ENCODE measurements at places on chromosomes 11 and 22.

GRCh38 chr11:17531636-17532113, 12.5 kb downstream of the USH1C start:
- peak; percentile 30 for DNase-seq

GRCh38 chr11:117702946-117703598, 93.9 kb downstream of the DSCAML1 start:
- DNase-seq: no peak

DNA sequence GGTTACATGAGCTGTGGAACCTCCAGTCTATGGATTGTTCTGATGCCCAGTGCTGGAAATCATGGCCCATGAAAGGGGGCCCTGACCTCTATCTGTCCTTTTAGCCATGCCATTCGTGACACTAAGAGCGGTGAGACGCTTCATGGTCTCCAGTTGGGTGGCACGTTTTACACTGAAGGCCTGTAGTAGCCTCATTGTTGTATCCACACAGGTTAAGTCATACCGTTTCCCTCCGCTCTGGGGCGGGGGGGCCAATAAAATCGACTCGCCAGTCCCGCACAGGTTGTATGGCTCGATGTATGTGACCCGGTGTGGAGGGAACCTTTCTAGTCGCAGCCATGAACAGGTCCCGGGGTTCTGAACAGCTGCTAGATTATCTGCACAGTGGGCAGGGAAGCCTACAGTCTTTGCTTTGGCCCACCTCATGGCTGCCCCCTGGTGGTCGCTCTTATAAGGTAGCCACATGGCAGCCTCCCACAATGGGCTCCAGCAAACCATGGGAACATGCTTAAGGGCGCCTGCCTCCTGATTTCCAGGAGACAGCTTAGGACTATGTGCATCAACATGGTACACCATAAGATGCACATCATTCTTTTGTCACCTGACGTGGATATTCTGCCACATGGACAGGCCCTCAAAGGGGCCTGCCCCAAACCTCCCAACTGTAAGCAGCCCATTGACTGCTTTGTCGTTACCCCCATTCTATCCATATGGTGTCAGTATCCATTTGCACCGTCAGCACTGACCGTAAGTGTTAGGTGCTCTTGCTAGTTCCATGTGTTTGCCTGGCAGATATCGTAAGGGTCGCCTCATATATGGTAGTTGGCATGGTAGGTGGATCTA, 19.7 kb upstream of the APOL3 start:
- peak; percentile 43 for DNase-seq

DNA sequence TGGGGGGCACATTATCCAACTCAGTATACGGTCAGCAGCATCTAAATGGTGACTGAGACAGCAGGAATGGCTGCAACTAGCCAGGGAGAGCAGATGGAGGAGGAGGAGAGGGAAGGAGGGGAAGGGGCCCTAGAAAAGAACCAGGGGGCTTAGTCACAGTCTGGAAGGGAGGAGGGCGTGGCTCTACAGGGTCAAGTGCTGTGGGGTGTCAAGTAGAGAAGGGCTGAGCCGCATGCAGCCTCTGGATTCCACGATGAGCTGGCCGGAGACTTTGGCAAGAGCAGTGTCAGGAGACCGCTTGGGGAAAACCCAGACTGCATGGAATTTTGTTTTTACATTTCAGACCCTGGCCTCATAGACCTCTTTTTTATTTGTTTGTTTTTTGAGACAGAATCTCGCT, 25.8 kb upstream of the PPFIA1 start:
- DNase-seq: peak; percentile 61

- DNase-seq: no peak
Measured at GRCh38 chr11:132127900-132128288, 757.5 kb downstream of the NTM start.

GRCh38 chr11:1923201-1923956, 3.9 kb downstream of the TNNT3 start:
- DNase-seq: no peak

All from H54 (cell line).